ENCODE measurements at places on chromosomes 1 and 21.

- DNase-seq: no peak
Measured at GRCh38 chr1:204947338-204947737, 76.7 kb downstream of the NFASC start.

DNA sequence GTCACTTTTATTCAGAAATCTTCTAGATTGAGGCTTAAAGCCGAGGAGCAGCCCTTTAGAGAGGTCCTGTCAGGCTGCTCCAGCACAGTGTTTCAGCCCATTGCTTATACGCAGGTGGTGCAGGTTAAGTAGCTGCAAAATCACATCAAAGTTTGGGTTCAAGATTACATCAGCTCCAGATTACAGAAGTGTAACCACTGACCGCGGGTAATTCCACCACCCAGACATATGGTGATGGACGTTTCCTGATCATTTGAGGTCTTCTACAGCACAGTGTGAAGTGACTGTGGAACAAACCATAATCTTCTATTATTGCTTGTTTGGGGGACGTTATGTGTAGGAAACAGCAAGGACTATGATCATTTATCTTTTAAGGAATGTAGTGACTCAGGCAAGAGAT, 11.8 kb downstream of the C1orf115 start:
- no peak for DNase-seq

GRCh38 chr1:18830596-18830995, 28.9 kb downstream of the TAS1R2 start:
- no peak for DNase-seq

DNA sequence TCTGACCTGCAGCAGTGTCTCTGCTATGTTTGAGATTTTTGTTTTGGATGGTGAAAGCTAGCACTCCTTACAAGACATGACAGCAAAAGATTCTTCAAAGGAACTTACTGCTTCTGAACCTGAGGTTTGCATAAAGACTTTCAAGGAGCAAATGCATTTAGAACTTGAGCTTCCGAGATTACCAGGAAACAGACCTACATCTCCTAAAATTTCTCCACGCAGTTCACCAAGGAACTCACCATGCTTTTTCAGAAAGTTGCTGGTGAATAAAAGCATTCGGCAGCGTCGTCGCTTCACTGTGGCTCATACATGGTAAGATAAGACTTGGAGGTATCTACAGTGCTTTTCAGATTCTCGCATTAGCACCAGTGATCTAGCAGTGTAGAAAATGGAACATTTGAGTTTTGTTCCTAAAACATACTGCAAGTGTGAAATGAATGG, 200.2 kb downstream of the PDE4B start:
- no peak for DNase-seq

GRCh38 chr1:3471356-3472087, 17.1 kb downstream of the ARHGEF16 start:
- peak; percentile 96 for DNase-seq

- DNase-seq: peak; percentile 28
Measured at GRCh38 chr1:165896277-165896676, 68.9 kb downstream of the UCK2 start.

DNA sequence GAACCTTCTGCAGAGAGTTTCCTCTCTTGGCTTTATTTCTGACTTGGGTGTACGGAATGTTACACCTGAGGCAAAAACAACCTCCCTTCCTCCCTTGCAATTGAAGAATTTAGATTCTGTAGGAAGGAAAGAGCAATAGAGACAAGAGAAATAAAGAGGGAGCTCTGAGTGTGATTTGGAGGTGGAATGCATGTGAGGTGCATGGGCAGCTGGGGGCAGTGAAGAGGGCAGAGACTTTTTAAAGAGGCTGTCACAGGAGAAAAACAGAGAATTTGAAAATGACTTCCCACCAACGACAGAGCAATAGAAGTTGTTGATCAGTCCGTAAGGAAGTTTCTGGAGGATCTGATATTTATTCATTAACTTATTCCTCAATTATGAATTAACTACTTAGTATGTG, 172.0 kb upstream of the B3GALT2 start:
- DNase-seq: peak; percentile 58

- no peak for DNase-seq
Measured at GRCh38 chr1:95352767-95353166, 118.8 kb downstream of the RWDD3 start.

DNA sequence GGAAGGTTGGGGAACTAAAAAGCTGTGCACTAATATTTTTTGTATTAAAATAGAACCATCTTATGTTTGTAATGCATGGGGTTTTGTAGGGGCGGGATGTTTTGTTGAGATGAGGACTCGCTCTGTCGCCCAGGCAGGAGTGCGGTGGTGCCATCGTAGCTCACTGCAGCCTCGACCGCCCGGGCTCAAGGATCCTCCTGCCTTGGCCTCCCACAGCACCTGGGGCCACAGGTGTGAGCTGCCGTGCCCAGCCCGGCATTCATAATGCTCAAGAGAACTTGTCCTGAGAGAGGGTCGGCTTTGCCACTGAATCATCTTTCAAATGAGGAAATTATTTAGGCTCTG, 3.0 kb upstream of the C1orf159 start:
- DNase-seq: no peak

GRCh38 chr1:108154314-108154713, 45.8 kb downstream of the SLC25A24 start:
- DNase-seq: no peak

GRCh38 chr21:41932191-41932575, 21.6 kb downstream of the C2CD2 start:
- DNase-seq: no peak

DNA sequence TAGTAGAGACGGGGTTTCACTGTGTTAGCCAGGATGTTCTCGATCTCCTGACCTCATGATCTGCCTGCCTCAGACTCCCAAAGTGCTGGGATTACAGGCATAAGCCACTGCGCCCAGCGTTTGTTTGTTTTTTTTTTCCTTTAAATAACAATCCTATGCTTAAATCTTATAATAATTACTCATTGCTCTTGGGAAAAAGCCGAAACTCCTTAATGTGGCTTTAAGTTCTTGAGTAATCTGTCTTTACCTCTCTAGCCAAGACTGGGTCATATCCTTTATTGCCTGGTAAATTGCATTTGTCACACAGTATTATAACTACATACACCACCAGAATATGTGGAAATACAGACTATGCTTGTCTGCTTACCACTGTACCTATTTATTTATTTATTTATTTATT, 97.1 kb downstream of the MACF1 start:
- DNase-seq: no peak

DNA sequence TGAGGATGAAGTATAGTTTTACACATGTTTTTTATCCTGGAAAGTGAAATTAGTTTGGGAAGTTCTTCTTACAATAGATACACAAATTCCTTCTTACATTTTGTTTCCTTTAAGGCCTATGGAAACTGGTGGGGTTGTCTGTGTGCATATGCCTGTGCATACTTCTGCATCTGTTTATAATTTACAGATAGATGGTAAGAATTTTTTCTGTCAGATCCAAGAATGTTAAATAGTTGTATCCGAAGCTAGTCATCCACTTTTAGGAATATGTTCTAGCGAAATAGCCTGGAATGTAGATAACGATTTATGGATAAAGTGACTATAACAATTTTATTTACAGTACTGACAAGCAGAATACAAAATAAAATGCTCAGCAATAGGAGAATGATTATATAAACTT, 194.1 kb downstream of the ROR1 start:
- no peak for DNase-seq

DNA sequence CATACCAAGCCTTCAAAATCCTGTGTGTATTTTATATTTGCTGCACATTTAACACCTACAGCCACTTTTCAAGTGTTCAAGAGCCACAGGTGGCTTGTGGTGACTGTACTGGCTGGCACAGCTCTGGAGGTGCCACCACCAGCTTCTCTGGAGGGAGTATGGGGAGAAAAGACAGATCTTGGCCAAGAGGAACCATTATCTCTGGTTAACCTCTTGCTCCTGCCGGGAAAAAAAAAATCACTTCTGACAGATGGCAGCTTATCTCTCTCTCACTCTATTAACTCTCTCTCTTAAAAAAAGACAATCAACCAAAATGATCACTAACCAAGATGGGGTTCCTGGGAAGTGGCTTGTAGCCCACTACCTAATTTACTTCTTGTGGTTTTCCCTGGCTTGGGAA, 1.2 kb upstream of the RIIAD1 start:
- DNase-seq: no peak

DNA sequence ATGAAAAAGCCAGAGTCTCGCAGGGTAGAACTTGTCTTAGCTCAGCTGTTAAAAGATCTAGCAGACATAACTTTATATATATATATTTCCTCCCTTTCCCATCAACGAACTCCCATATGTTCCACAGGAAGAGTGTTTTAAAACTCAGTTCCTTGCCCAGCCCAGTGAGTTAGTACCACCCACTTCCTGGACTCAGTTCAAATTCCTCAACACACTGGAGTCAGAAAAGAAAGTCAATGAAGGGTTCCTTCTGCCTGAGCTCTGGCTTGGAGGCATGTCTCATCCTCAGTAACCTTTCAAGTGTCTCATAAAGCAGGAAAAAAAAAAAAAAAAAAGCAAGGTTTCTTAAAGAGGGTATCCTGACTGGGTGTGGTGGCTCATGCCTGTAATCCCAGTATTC, 15.6 kb downstream of the TPM3 start:
- no peak for DNase-seq

- DNase-seq: no peak
Measured at GRCh38 chr1:169733924-169734323, at the start of gene SELE. TSS of gene SELE (minus strand) at chr1:169734079. CDS start at chr1:169733612, 467 bp downstream.

DNA sequence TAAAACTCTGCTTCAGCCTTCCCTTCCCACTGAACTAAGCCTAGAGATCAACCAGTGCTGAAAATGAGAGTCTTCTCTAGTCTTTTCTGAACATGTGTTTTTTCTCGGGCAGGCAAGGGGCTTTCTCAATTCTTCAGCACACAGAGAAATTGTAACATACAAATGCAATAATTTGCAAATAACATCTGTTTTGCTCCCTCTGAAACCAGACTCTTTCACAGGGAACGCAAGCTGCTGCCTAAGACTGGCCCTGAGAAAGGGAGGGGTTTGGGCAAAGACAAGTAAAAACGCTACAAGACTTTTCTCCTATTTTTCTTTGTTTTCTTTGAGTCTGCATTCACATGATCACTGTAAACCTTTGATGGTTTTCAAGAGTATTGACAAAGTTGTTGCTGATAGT, 39.6 kb upstream of the VN1R5 start:
- DNase-seq: no peak

DNA sequence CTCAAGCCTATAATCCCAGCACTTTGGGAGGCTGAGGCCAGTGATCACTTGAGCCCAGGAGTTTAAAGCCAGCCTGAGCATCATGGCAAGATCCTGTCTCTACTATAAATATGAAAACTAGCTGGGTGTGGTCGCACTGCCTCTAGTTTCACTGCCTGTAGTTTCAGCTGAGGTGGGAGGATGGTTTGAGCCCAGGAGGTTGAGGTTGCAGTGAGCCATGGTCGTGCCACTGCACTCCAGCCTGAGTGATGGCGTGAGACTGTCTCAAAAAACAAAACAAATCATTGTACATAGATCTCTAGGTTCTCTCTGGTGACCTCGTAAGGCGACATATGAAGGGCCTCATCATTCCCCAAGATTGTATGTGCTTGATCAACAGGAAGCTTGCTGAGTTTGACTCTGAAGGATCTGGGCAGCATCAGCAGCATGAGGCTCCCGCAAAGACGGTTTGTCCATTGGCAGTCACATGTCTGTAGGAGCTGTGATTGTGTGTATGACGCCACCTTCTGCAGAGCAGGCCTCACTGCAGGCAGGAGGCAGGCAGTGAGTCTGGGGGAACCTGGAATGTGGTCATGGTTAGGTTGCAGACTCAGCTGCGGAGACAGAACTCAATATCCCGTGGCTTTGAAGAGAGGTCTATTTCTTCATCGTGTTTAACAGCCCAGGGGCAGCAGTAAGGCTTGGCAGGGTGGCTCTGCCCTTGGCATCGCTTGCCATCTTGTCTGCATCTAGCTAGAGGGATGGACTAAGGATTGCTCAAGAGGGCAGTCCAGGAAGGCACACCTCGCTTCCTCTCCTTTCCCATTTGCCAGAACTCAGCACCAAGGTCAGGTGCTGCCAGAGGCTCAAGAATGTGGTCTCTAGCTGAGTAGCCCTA, 14.0 kb downstream of the ATP5PO start:
- peak; percentile 90 for DNase-seq

GRCh38 chr1:76444773-76445172, 370.2 kb downstream of the ST6GALNAC3 start:
- no peak for DNase-seq

- no peak for DNase-seq
Measured at GRCh38 chr1:216261631-216262030, 161.6 kb downstream of the USH2A start.

DNA sequence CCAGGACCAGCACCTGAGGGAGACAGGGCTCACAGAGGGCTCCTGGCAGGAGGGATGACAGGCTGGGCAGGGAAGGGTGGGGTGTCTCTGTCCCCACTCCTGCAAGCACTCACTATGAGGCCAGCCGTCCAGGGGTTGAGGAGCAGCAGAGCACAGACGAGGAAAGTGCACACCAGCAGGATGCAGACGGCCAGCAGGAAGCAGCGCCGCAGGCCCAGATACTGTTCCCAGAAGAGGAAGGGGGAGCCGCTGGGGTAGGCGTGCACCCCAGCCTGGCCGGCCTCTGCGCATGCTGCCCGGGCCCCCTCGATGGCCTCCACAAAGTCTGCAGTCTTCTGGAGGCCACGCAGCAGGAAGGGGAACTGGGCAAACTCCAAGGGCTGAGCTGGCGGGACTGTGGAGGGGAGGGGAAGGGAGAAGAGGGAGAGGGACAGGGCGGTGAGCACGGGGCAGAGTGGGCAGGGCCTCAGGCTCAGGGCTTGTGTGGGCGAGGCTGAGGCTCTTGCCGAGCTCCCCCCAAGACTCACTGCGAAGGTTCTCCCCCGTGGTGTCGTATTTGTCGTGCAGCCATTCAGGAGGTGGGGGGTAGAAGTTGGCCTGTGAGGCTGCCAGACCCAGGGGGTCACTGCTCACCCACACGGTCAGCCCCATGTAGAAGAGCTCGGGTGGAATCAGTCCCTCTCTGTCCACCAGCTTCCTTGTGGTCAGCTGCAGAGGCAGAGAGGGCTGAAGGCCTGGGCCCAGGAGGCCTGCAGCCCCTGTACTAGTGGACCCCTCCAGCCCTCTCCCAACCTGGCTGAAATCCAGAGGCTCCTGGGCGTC, 16.5 kb downstream of the PTCH2 start:
- DNase-seq: peak; percentile 60

- DNase-seq: no peak
Measured at GRCh38 chr1:233617025-233617424, 3.1 kb downstream of the KCNK1 start.

DNA sequence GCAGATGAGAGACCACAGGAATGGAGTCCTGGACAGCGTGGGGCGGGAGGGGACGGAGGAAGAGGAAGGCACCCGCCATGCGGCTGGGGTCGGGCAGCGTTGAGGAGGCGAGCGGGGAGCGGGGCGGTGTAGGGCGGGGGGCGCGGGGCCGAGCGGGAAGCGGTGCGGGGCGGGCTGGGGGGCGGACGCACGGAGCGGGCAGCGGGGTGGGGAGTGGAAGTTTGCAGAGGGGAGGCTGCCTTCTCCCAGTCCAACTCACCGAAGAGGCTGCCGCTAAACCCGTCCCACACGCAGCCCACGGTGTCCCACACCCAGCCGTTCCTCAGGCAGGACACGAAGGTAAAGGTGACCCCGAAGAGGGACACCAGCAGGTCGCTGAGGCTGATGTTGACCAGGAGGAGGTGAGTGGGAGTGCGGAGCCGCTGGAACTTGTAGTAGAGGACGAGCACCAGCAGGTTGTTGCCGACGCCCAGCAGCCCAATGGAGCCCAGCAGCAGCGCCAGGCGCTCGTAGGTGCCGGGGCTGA, 483 bp downstream of the CHML start:
- DNase-seq: peak; percentile 84

Measured in endodermal cell (in vitro differentiated cells).